Effector memory CD4-positive, alpha-beta T cell (primary cell): ENCODE measurements at places on chromosomes 11 and 22.

GRCh38 chr11:84958295-84958694 is 668.8 kb downstream of the DLG2 start:
- DNase-seq, result no peak
- no peaks in the 10 kb centered on the region for H3K4me1 ChIP-seq
- no peak overlapping the region for H3K27ac ChIP-seq
- H3K4me3 ChIP-seq, result no peak overlapping the region
- H3K27me3 ChIP-seq, result no peaks in the 10 kb centered on the region

GRCh38 chr22:23305922-23306374 is 125.6 kb downstream of the BCR start:
- H3K4me3 ChIP-seq, result no peak overlapping the region
- DNase-seq, result no peak
- H3K27ac ChIP-seq, result no peak overlapping the region
- no peaks in the 10 kb centered on the region for H3K27me3 ChIP-seq
- peaks cover 20% of the 10 kb centered on the region for H3K36me3 ChIP-seq

DNA sequence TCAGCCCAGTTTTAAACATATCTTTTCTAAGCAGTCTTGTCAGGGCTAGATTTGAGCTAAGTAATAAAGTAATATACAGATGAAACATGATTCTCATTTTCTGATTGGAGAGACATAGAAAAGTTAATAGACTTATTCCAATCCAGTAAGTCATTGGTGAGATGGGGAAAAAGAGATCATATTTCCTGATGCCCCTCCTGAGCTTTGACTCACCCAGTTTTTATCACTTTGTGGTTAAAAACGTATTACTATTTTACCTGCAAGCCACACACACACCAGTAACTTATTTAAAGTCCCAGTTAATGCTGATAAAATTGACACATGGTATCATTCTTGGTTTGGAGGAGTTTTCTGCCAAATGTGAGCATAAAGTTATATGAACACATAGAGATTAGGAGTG is 306.8 kb downstream of the CADM1 start:
- no peaks in the 10 kb centered on the region for H3K4me1 ChIP-seq
- H3K27me3 ChIP-seq, result no peaks in the 10 kb centered on the region
- no peak for DNase-seq
- no peak overlapping the region for H3K27ac ChIP-seq
- H3K4me3 ChIP-seq, result no peak overlapping the region

- no peak overlapping the region for H3K27ac ChIP-seq
- H3K4me1 ChIP-seq, result peaks cover 9% of the 10 kb centered on the region
- H3K27me3 ChIP-seq, result no peaks in the 10 kb centered on the region
- H3K4me3 ChIP-seq, result no peak overlapping the region
- no peak for DNase-seq
Observed at GRCh38 chr11:198236-198806, 5.4 kb downstream of the SCGB1C1 start.

DNA sequence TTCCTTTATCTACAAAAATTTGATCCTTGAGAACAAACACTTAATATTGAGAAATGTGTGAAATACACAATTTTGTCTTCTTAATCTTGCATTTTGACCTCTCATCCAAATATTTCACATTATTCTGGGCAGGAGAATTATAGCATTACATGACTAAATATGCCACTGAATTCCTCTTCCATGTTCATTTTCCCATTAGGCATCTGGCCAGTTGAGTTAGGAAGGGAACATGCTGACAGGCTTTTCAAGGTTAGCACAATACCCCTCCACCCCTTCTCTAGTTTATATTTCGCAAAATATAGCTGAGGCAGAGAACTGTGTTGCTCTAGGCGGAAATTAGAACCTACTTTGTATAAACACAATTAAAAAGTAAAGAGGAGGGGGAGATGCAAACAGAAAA is 271.7 kb upstream of the ZC3H12C start:
- no peak overlapping the region for H3K4me3 ChIP-seq
- H3K27ac ChIP-seq, result no peak overlapping the region
- H3K4me1 ChIP-seq, result no peaks in the 10 kb centered on the region
- DNase-seq, result no peak

GRCh38 chr11:29280452-29280851 is 736.4 kb downstream of the KCNA4 start:
- no peak for DNase-seq
- H3K4me3 ChIP-seq, result no peak overlapping the region
- no peaks in the 10 kb centered on the region for H3K4me1 ChIP-seq
- no peaks in the 10 kb centered on the region for H3K27me3 ChIP-seq
- H3K27ac ChIP-seq, result no peak overlapping the region
- H3K36me3 ChIP-seq, result no peaks in the 10 kb centered on the region
